ENCODE measurements at places on chromosomes 5 and 9. TPM values are rescaled to one million over a fixed set of nuclear protein-coding genes. Genes with fewer than 3 reads are reported as not detected.

UGT3A2 gene
- not detected for total RNA-seq

IER5L gene
- total RNA-seq: 0.92 TPM

PCDHGB1 gene
- 0.20 TPM for total RNA-seq

DIAPH1 gene
- 171 TPM for total RNA-seq

REEP2 gene
- total RNA-seq: 3.4 TPM

CSF1R gene
- total RNA-seq: 8.9 TPM

WWC1 gene
- total RNA-seq: not detected

ZDHHC11 gene
- total RNA-seq: not detected

SELENOP gene
- 248 TPM for total RNA-seq

ACSL6 gene
- 0.42 TPM for total RNA-seq

GPR151 gene
- not detected for total RNA-seq

RNF183 gene
- total RNA-seq: not detected

TMC1 gene
- total RNA-seq: 15.7 TPM

TMEM174 gene
- not detected for total RNA-seq

KCNN2 gene
- 0.93 TPM for total RNA-seq

C9orf153 gene
- 0.17 TPM for total RNA-seq

TAF1L gene
- total RNA-seq: not detected

CD180 gene
- total RNA-seq: 0.10 TPM

PPWD1 gene
- 16.4 TPM for total RNA-seq

SNCB gene
- not detected for total RNA-seq

AIF1L gene
- total RNA-seq: 10.0 TPM

RAPGEF6 gene
- total RNA-seq: 7.2 TPM

KIF12 gene
- not detected for total RNA-seq

PCDHGC4 gene
- not detected for total RNA-seq

SPATA31D4 gene
- not detected for total RNA-seq

OSMR gene
- total RNA-seq: 4.9 TPM

PCSK1 gene
- total RNA-seq: 0.07 TPM

PDZD2 gene
- 3.8 TPM for total RNA-seq

PSIP1 gene
- total RNA-seq: 11.7 TPM

PCDHA1 gene
- total RNA-seq: not detected

TMEM232 gene
- total RNA-seq: not detected

NR6A1 gene
- 5.6 TPM for total RNA-seq

TAL2 gene
- total RNA-seq: not detected

MORN5 gene
- not detected for total RNA-seq

IL4 gene
- total RNA-seq: not detected
